Pancreas (tissue), 10 donors: ENCODE measurements at places on chromosomes 3 and 15.

- no peaks in the 10 kb centered on the region for H3K4me1 ChIP-seq
- no peak overlapping the region for H3K27ac ChIP-seq
- no peaks in the 10 kb centered on the region for H3K36me3 ChIP-seq
These were observed 104.6 kb downstream of the ZIC4 start for GRCh38 chr3:147301781-147302180.

- no peaks in the 10 kb centered on the region for H3K4me1 ChIP-seq
- H3K36me3 ChIP-seq: no peaks in the 10 kb centered on the region
- H3K27ac ChIP-seq: no peak overlapping the region
These were observed 100.7 kb downstream of the TBL1XR1 start for GRCh38 chr3:177096615-177097014.

DNA sequence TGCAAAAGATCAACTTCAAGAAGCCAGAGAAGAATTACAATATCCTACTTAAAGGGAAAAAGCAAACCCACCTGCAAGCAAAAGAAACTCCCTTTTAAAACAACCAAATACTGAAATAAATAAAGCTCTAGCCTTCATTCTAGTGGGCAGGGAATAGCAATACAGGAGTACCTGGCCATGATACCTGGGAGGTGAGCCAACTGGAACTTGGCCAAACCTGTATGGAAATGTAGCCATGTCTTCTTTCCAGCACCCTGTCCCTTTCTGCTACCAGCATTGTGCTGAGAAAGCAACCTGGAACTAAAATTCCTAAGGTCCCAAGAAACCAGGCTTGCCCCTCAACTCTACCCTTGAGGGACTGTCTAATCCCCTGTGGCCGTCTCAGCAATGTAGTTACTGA, 530.0 kb downstream of the EPHB1 start:
- H3K27me3 ChIP-seq: no peaks in the 10 kb centered on the region
- H3K27ac ChIP-seq: no peak overlapping the region
- no peak overlapping the region for H3K4me3 ChIP-seq
- H3K36me3 ChIP-seq: no peaks in the 10 kb centered on the region
- no peaks in the 10 kb centered on the region for H3K4me1 ChIP-seq

DNA sequence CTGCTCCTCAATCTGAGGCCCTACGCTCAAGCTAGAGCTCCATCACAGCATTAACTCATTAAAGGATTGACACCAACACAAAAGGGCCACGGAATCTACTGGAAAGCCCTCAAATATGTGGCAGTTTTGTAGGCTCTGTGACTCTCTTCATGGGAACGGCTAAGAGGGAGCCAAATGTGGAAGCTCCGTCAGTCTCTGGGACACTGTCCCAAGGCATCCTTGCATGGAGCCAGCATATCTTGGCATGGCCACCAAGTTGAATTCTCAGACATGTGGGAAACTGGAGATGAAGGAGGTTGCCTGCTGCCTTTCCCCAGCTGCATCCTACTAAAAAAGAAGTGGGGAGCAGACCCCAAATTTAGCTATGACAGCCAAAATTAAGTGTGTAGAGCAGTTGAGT, 296.9 kb downstream of the NTRK3 start:
- no peak for DNase-seq
- no peaks in the 10 kb centered on the region for H3K4me1 ChIP-seq
- no peak overlapping the region for H3K27ac ChIP-seq
- no peaks in the 10 kb centered on the region for H3K36me3 ChIP-seq
- peaks cover 7% of the 10 kb centered on the region for H3K27me3 ChIP-seq

GRCh38 chr15:59137566-59137965, 32.6 kb downstream of the CCNB2 start:
- DNase-seq: no peak
- H3K36me3 ChIP-seq: no peaks in the 10 kb centered on the region
- no peaks in the 10 kb centered on the region for H3K27me3 ChIP-seq

DNA sequence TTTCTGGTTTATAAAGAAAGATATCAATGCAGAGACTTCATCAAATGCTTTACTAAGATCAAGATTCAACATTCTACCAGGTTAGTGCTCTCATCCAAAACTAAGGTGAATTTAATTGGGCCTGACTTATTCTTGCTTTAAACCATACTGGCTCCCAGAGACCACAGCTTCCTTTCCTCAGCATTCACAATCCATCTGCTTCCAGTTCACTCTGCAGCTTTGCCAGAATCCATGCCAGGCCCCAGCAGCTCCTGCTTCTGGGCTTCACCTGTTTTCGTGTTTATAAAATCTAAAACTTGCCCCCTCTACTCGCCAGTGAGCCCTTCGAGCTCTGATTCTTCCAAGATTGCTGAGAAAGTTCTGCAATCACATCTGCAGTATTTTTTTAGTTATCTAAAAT, 2.3 kb downstream of the CPB1 start:
- peak overlapping the region; percentile 90 for H3K27ac ChIP-seq
- no peak for DNase-seq
- H3K4me1 ChIP-seq: peaks cover 12% of the 10 kb centered on the region

DNA sequence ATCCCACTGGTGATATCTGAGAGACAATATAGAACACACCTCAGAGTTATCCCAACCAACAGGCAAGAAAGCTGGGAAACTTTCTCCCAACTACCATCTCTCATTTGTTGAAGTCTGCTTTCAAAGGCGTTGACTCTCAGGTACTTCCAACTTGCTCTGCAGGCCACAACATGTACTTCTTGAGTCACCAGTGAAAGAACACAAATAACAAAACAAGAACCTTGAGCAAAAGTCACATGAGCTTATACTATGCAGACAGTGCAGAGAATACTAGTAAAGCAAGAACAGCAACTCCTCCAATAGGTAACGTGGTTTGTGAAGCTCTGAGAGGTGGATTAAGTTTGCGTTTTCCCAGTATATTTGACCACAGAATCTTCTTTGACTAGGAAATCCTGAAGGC, 20.6 kb downstream of the SNTN start:
- H3K27ac ChIP-seq: no peak overlapping the region
- H3K4me3 ChIP-seq: no peak overlapping the region
- no peaks in the 10 kb centered on the region for H3K4me1 ChIP-seq
- no peaks in the 10 kb centered on the region for H3K27me3 ChIP-seq
- no peaks in the 10 kb centered on the region for H3K36me3 ChIP-seq
- no peak for DNase-seq

- H3K27ac ChIP-seq: no peak overlapping the region
- no peaks in the 10 kb centered on the region for H3K36me3 ChIP-seq
- H3K4me1 ChIP-seq: peaks cover 20% of the 10 kb centered on the region
- no peaks in the 10 kb centered on the region for H3K27me3 ChIP-seq
- no peak for DNase-seq
These were observed 98.3 kb downstream of the THRB start for GRCh38 chr3:24396338-24396737.

GRCh38 chr15:67085237-67085817, 19.9 kb downstream of the SMAD3 start:
- no peak for DNase-seq
- no peaks in the 10 kb centered on the region for H3K36me3 ChIP-seq
- no peak overlapping the region for H3K4me3 ChIP-seq
- H3K4me1 ChIP-seq: peaks cover 87% of the 10 kb centered on the region
- no peaks in the 10 kb centered on the region for H3K27me3 ChIP-seq

DNA sequence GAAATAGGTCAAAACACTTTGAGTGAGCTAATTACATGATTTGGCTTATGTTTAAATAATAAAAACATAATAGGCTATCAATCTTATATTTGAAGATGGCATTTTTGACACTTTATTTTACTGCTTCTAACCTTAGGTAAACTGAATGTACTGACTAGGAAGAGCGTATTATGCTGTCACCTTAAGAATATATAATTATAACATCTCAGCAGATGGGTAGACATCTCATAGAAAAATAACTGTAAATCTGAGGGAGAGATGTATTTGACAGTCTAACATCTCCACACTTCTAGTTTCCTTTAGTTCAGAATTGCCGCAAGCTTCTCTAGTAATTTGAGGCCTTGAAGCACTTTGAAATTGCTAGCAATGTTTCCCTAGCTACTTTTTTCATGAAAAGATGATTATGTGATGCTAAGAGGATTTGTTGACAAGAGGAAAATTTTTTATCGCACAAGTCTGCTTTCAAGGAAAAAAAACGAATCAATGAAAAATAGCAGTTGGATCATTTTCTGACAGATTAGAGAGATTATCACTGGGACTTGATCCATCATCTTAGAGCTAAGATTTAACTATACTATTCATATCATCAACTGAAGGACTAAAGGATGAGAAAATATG, 238.2 kb upstream of the NAALADL2 start:
- no peak for DNase-seq
- H3K4me1 ChIP-seq: no peaks in the 10 kb centered on the region
- no peaks in the 10 kb centered on the region for H3K36me3 ChIP-seq
- no peak overlapping the region for H3K27ac ChIP-seq
- H3K4me3 ChIP-seq: no peak overlapping the region
- no peaks in the 10 kb centered on the region for H3K27me3 ChIP-seq
